Parietal lobe (tissue), 2 donors: ENCODE measurements at places on chromosomes 4 and X. TPM values are rescaled to one million over a fixed set of nuclear protein-coding genes. Genes with fewer than 3 reads are reported as not detected.

The UCP1 gene
- not detected for total RNA-seq

The HPGD gene
- 2.8 TPM for total RNA-seq

The CXCL6 gene
- total RNA-seq, result 0.31 TPM

The ACE2 gene
- not detected for total RNA-seq

The CT47B1 gene
- not detected for total RNA-seq

The SFRP2 gene
- total RNA-seq, result 1.6 TPM

The TLL1 gene
- 1.3 TPM for total RNA-seq

The MAPK10 gene
- 377 TPM for total RNA-seq

The CABS1 gene
- not detected for total RNA-seq

The GLOD5 gene
- total RNA-seq, result not detected

The CLDN22 gene
- total RNA-seq, result not detected

The PDGFRA gene
- total RNA-seq, result 56.7 TPM

The GCNA gene
- total RNA-seq, result 5.3 TPM

The PNMA6F gene
- total RNA-seq, result not detected

The ANOS1 gene
- total RNA-seq, result 18.8 TPM

The MAGEE2 gene
- total RNA-seq, result 5.3 TPM

The AFM gene
- not detected for total RNA-seq

The KIF4A gene
- total RNA-seq, result 4.1 TPM

The SMIM10L2A gene
- total RNA-seq, result 9.7 TPM

The DKC1 gene
- 29.7 TPM for total RNA-seq

The SPOCK3 gene
- 10.3 TPM for total RNA-seq

The FGG gene
- total RNA-seq, result 0.63 TPM

The TMEM31 gene
- total RNA-seq, result not detected

The CCNA2 gene
- total RNA-seq, result 10.3 TPM

The HMGN5 gene
- total RNA-seq, result 2.2 TPM

The KIAA0232 gene
- total RNA-seq, result 64.8 TPM

The HTRA3 gene
- 1.3 TPM for total RNA-seq

The EGFL6 gene
- 0.31 TPM for total RNA-seq

The BMPR1B gene
- total RNA-seq, result 8.5 TPM

The TEC gene
- 4.7 TPM for total RNA-seq

The TCEAL2 gene
- total RNA-seq, result 29.4 TPM

The MAGEC1 gene
- total RNA-seq, result not detected
